Daoy (cell line): ENCODE measurements at places on chromosomes 3 and 15. TPM values are rescaled to one million over a fixed set of nuclear protein-coding genes. Genes with fewer than 3 reads are reported as not detected.

Gene CA12
- 5.0 and 5.2 TPM in 2 replicates for total RNA-seq

Gene SSUH2
- 0.27 and 0.40 TPM in 2 replicates for total RNA-seq

Gene SERPINI2
- total RNA-seq: not detected in 2 replicates

Gene MESP2
- 0.29 and 0.54 TPM in 2 replicates for total RNA-seq

Gene FAIM
- 21.6 and 28.7 TPM in 2 replicates for total RNA-seq

Gene NANOGP8
- total RNA-seq: not detected in 2 replicates
